ENCODE measurements at places on chromosomes 1 and 21. TPM values are rescaled to one million over a fixed set of nuclear protein-coding genes. Genes with fewer than 3 reads are reported as not detected.

KRTAP10-9 gene
- not detected for total RNA-seq

MTF2 gene
- 31.1 TPM for total RNA-seq

PDE4DIP gene
- total RNA-seq: 42.8 TPM

MTMR11 gene
- total RNA-seq: 7.8 TPM

HSD17B7 gene
- 26.8 TPM for total RNA-seq

RPE65 gene
- not detected for total RNA-seq

GPR25 gene
- total RNA-seq: not detected

CDCA8 gene
- 6.1 TPM for total RNA-seq

PPIAL4G gene
- not detected for total RNA-seq

NBPF20 gene
- total RNA-seq: 2.6 TPM

NAV1 gene
- total RNA-seq: 37.6 TPM

- DNase-seq: no peak
Measured at GRCh38 chr1:30329802-30330557, 393.4 kb downstream of the MATN1 start.

DNA sequence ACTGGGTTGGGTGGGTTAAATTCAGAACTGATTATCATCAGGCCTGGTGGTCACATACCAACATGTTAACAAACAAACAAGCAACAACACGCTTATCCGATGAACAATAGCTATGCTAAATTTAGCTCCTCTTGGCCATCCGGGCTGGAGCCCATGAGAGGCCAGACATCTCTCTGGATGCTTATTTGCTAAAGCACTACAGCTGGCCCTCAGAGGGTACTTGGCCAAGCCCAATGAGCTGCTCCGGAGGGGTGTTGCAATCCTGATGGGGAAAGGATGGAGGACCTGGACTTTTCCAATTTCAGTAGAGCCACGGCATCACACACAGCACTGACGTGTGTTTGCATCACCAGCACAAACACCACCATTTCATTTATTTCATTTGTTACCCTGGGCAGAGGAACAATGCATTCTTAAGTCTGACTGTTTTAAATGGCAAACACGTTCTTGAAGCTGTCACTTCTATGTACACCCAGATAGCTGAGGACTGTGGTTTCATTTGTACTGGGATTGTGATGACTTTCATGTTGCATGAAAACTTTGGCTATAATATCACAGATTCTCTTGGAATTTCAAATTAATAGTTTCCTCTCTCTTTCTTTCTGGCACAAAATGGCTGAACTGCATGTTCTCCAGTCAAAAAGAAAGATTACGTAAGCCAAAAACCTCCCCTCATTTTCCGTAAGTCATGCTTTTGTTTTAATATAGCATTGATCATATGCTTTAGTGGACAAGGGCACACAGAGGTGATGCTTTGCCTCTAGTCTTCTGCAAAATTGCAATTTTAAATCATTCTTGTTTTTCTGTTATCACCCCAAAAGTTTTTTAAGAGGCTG lies 359.8 kb upstream of the KAZN start:
- DNase-seq: no peak

- peak; percentile 70 for DNase-seq
Measured at GRCh38 chr1:241610056-241610815, 29.9 kb downstream of the CHML start.

DNA sequence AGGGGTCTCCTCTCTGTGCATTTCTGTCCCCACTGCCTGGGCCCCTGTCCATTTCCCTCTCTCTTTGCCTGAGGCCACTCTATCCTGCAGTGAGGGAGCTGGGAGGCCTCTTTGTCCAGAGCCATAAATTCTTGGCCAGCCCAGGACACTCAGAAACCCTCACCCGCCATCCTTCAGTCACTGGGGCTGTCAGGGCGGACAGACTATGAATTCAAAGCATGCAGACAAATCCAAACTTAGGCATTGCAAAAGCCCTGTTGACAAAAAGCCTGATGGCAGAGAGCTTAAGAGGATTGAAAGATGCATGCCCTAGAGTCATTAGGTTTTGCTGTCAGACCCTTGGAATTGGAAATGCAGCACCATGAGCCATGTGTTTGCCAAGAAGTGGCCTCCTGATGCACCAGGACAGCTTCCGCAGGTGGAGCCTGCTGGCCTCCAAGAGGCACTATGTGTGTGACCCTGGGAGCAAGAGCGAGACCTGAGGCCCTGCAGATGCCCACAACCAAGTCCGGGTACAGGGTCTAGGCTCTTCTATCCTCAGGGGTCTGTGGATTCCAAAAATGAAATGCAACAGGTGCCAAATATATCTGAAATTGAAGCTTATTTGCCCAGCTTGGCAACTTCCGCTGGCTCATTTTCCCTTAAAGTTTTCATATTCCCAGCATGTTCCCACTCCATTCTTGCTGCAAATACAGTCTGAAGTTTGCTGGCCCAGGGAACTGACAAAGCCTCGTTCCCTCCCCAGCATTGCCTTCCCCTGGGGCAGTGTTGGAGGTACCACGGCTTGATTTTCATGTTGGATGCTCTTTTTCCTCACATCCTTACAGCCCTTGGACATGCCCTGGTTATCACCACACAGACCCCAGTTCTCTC lies 177.9 kb downstream of the PGBD5 start:
- no peak for DNase-seq

- DNase-seq: peak; percentile 60
Measured at GRCh38 chr21:45074048-45074817, at the start of gene ADARB1. Gene ADARB1 (plus strand): TSS chr21:45074580. CDS start chr21:45171657, 97,077 bp downstream.

DNA sequence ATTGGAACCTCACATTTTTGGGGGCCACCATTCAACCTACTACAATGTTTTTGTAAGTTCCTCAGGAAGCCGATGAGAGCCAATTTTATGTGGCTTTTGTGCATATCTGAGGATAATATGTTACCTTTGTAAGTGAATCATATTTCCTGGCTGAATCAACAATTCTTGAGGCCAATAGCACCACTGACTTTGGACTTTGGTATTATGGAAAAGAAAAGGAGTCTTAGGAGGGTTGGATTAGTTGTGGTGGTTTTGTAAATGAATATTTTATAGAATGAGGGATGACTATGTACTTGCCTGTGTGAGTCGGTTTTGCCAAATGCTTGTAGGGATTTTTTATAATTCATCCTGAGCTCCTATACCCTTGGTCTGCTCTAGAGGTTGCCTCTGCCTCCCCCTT lies 181.5 kb upstream of the HMGB4 start:
- no peak for DNase-seq

DNA sequence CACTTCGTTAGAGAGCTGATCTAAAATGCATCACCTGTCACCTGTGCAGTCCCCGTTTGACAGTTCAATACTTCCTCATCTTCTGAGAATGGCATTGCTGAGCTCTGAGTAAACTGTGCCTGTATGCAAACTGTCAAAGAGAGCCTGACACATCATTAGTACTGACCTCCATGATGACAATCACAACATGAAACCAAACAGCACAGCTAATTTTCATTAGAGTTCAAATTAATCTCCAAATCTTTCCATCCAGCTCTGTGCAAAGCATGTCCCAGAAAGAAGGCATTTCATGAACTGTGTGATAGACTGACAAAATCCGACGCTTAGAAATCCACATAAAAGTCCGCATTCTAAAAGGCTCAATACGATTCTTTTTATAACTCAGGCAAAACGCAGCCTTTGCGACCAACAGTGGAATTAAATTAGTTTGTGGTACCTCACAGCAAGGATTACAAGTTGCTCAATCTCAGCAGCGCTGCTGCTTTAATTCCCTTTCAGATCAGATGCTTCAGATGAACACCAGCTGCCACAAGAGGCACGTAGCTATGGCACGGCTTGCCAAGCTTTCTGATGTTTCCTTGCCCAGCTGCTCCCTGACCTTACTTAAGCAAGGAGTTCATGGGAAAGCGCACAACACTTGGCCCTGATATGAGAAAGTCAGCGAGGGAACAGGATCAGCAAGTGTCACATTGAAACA lies 765.5 kb upstream of the PRMT6 start:
- no peak for DNase-seq

- peak; percentile 24 for DNase-seq
Measured at GRCh38 chr1:212916481-212917133, 33.7 kb upstream of the VASH2 start.

DNA sequence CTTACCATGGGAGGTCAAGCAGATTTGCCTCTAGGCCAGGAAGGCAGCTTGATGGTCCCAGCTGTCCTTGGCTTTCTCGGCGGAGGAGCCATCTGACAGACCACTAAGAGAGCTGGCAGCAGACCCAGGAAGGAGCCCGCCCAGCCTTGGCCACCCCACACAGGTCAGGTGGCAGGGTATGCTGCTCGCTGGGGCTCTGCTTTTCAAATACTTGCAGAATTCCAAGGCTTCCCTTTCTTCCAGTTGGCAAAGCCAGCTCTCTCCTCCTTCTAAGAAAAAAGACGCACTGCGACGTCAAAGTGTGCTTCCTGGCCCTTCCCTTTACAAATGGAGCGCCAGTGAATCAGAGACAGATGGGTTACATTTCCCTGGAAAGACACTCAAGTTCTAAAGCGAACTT lies 229.4 kb downstream of the CACNA1E start:
- no peak for DNase-seq

DNA sequence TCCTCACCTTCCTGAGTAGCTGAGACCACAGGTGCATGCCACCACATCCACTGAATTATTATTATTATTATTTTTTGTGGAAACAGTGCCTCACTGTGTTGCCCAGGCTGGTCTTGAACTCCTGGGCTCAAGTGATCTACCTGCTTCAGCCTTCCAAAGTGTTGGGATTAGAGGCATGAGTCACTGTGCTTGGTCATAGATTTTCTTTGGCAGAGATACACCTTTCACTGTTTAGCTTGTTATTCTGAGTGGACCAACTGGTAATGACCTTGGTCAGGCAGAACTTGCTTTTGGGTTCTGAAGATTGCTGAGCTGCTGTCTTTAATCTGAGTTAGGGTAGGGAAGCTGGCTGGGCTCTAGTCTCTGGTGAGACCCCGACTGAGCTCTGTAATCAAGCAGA lies 66.8 kb downstream of the DNAH14 start:
- no peak for DNase-seq

DNA sequence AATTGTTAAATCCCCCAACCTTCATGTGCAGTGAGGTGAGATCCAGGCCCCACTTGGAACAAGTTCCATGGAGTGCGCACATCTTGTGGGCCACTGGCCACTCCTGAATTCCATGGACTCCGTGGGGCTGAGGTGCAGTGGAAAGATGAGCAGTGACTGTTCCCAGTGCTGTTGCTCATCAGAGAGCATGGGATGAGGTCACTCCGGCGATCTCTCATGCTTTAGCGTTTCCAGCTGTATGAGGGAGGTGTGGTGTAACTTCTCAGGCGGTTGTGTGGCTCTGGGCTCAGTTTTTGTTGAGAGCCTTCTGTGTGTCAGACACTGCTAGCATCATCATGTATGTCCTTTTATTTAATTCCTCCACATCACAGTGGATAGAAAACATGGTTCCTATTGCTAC lies 96.2 kb downstream of the GALNT2 start:
- DNase-seq: peak; percentile 93

DNA sequence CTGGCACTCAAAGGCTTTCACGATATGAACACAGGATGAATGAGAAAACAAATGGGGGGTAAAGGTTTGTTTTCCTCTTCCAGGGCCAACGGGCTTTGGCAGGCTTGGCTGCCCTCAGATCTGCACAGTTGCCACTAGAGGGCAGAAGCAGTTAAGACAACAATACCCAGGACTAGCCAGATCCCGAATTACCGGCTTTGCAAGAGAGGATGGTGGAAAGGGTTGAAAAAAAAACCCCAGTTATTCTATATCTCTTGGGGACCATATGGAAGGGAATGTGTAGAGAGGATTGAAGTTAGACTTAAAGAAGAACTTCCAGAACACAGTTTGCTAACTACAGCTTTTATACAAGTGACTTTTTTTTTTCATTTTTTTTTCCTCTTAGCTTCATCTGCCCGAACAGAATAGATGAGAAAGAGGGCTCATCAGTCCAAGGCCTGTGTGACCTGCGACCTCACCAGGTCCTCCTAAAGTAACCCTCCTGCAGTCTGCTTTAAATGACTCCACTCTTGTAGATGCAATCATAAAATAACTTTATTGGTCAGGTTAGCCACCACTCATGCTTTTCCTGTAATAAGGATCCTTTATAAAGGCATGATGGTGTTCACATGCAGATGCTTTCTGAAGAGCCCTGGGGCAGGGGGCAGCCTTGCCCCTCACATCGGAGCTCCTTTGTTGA lies 10.7 kb downstream of the FMOD start:
- peak; percentile 84 for DNase-seq

- no peak for DNase-seq
Measured at GRCh38 chr1:119004129-119004527, 16.0 kb upstream of the TBX15 start.

DNA sequence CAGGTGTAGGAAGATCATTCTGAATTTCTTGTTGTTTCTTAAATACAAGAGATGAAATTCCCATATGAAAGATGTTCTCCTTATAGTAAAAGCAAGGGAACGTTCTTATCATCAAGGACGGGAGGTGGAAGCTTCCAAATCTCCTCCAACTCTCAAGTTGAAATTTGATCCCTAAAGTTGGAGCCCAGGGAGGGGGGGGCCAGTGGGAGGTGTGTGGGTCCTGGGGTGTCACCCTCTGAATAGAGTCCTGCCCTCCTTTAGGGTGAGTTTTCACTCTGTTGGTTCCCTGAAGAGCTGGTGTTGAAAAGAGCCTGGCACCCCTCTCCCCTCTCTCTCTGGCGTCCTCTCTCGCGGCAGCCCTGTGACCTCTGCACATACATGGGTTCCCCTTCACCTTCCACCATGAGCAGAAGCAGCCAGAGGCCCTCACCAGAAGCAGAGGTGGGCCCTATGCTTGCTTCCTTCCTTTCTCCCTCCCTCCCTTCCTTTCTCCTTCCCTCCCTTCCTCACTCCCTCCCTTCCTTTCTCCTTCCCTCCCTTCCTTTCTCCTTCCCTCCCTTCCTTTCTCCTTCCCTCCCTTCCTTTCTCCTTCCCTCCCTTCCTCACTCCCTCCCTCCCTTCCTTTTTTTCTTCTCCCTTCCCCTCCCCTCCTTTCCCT lies 10.0 kb upstream of the TRIM17 start:
- no peak for DNase-seq

GRCh38 chr1:167683641-167684502 lies 37.9 kb upstream of the MPZL1 start:
- no peak for DNase-seq

DNA sequence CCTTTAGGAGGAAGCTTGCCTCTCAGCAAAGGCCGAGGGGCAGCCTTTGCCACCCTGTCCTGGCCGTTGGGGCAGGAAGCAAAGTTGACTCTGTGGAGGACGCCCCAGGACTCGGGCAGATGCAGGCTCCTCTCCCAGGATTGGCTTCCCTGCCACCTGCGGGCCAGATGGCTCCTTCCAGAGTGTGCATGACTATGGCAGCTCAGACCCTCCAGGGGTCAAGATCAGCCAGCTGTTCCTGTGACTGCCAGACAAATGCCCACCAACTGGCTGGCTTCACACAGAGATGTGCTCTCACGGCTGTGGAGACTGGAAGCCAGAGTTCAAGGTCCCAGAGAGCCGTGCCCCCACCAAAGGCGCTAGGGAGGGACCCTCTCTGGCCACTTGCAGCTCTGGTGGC lies 87.0 kb upstream of the VAMP3 start:
- no peak for DNase-seq

DNA sequence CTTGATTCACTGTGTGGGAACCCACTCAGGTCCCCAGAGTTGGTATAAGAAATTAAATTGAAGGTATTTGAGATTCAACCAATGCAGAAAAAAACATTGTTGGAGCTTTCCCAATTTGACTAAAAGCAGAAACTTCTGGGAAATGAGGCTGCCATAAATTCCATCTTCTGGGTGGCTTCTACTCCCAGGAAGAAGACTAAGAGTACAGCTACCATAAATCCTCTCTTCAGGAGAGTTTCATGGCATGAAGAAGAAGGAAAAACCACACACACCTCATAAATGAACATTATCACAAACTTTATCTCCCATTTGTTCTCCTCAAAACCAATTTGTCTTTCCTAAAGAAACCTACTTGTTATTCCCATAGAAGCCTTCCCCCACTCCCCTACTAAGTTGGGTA lies 283.9 kb downstream of the DPYD start:
- peak; percentile 9 for DNase-seq

GRCh38 chr1:193568512-193568911 lies 382.1 kb upstream of the B3GALT2 start:
- DNase-seq: no peak

All from fibroblast of villous mesenchyme (primary cell).